ENCODE measurements at places on chromosomes 2 and 18.

- no peak for DNase-seq
Measured at GRCh38 chr2:46490521-46491141, 11.3 kb downstream of the TMEM247 start.

- no peak for DNase-seq
Measured at GRCh38 chr2:125643585-125643984, 1012.4 kb upstream of the GYPC start.

DNA sequence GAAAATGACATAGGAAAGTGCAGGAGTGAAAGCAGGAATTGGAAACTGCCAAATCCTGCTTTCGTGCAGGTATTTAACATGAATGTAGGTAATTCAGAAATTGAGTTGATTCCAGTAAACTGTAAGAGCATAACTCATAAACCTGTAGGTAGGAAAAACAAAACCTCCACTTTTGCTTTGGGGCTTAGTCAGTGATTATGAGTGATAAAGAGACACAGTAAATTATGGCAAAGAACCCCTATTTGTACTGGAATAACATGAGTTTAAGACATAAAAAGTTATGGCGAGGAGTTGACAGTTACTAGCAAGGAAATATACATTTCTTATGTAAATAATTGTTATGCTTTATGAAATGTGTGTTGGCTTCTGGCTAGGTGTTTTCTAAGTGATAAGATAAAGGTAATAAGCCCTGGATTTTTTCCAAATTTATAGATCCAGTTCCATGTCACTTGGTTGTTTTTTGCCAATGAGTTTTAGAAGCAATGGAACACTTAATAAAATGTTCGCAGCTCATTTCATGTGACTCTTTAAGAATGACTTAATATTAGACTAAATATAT, 17.3 kb downstream of the MAP3K20 start:
- no peak for DNase-seq

- no peak for DNase-seq
Measured at GRCh38 chr2:105307146-105307545, 22.4 kb downstream of the TGFBRAP1 start.

GRCh38 chr2:218958276-218958675, 1.2 kb upstream of the CDK5R2 start:
- DNase-seq, result no peak

DNA sequence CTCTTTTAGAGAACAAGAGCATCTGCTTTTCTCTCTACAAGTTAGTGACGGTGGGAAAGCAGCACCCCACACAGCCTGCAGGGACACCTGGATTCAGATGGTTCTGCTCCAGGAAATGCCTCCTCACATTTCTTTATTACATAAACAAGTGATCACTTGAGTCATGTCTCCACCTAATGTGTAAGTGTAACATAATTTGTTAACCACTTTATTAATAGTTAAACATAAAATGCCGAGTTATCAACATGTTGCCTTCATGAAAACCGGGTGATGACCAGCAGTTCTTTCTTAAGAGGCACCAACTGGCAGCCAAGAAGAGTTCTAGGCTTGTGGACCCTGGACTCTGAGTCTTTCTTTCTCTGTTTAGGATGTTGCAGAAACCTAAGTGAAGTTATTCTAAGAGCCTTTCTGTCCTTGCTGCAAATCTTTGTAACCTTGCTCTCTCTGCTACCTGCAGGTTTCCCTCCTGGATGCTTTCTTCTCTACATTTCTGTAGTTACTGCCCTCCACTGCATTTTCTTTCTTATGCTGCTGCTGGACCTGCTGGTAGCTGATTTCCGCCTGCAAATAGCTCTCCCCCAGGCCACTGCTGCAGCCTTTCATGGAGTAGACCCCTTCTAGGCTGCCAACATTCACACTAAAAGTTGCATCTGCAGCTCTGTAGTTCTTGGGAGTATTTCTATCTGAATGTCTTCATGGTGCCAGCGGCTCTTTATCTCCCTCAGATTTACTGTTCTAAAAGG, 24.3 kb downstream of the UPP2 start:
- DNase-seq, result no peak

GRCh38 chr18:46468426-46469180, 188.4 kb downstream of the LOXHD1 start:
- no peak for DNase-seq

DNA sequence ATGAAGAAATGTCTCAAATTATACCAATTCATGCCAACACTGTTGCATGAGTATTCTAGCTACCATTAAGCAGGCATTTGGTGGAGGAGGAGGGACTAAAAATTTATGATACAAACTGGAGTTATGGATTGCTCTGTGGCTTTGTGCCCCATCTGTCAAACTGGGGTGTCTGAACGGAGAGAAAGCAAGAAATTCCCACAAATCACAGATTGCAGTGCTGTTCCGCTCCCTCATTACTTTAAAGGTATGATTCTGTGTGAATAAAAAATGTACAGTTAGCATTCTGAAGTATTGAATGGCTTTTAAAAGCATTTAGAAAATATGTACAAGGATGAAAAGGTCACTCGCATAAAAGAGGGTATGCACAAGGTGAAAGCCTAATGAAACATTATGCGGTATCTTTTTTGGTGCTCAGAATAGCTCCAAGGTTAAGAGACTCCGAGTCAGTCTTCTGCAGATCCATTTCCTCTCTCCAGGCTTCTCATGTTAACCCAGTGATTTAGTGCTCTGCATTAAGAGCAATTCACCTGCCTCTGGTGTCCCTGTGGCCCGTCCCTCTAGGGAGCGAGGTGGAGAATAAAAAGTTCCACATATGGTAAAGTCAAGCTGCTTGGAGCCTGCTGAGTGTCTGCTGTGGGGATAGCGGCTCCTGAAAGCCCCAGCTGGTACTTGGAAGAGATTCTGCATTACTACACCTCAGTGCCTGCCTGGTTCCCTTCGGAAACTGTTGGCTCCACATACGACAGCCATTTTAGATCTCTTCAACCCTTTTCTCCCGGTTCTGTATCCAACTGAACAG, 184.2 kb downstream of the ZNF521 start:
- DNase-seq, result no peak

DNA sequence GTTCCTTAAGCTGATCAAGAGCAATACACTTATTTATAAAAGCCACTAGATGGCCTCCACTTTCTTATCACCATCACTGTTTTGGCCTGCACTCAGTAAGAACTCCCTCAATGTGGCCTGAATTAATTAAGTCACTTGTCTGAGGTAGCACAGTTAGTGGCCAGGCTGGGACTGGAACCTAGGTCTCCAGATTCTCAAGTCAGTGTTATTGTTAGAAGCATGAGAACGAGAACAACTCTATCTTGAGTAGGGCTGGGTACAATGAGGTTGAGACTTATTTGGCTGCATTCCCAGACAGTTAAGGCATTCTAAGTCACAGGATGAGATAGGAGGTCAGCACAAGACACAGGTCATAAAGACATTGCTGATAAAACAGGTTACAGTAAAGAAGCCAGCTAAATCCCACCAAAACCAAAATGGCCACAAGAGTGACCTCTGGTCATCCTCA, 115.8 kb downstream of the SS18 start:
- no peak for DNase-seq

GRCh38 chr2:152278526-152278925, 56.4 kb upstream of the FMNL2 start:
- DNase-seq, result no peak

DNA sequence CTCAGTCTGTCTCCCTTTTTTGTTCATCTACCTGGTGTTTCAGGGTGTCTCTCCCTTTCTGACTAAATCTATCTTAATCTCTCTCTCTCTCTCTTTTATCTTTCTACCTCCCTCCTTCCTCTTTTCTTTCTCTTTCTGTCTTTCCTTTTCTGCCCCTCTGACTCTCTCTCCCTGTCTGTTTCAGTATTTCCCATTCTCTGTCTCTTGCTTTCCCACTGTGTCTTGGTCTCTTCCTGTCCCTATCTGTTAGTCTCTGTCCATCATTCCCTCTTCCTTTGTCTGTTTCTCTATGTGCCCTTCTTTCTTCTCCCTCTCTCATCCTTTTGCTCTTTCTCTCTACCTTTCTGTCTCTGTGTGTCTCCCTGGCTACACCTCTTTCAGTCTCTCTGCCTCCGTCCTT, 56.7 kb downstream of the R3HDM1 start:
- DNase-seq, result no peak

GRCh38 chr18:45684341-45685115, 39.5 kb upstream of the SLC14A1 start:
- no peak for DNase-seq

DNA sequence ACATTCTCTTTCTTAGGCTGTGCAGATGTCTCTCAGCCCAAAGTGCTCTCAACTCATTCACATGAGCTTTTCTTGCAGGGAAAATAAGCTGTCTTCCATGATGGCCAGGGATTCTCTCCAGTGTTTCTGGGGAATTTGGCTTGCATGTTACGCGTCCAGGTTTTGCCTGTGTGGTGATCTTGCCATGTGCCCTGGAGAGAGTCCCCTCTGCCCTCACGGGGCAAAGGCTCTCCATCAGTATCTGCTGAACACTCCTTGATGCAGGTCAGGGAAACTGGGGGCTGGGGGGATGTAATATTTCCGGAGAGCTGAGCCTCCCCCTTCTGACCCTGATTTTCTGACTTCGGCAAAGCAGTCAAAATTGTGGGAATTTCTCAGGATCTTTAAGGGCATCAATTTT, 87.6 kb downstream of the ACKR3 start:
- no peak for DNase-seq

- DNase-seq, result peak; percentile 41
Measured at GRCh38 chr2:181458871-181459270, 1.7 kb downstream of the ITGA4 start.

- DNase-seq, result no peak
Measured at GRCh38 chr18:21998486-21998885, 170.9 kb upstream of the GATA6 start.

DNA sequence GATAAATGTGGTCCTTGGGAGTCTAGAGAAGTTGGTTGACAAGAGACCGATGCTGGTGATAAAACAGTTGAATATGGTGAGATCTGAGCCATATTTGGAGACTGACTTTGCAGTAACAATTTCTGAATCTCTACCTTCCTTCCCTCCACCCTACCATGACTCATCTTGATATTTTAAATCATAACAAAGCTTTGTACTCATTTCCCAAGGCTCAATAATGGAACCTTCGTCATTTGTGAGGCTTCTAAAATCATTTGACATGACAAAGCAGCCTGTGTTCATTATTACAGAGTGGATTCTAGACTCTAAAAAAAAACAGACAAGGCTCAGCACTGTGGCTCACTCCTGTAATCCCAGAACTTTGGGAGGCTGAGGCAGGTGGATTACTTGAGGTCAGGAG, 38.5 kb upstream of the PDCL3 start:
- DNase-seq, result no peak

DNA sequence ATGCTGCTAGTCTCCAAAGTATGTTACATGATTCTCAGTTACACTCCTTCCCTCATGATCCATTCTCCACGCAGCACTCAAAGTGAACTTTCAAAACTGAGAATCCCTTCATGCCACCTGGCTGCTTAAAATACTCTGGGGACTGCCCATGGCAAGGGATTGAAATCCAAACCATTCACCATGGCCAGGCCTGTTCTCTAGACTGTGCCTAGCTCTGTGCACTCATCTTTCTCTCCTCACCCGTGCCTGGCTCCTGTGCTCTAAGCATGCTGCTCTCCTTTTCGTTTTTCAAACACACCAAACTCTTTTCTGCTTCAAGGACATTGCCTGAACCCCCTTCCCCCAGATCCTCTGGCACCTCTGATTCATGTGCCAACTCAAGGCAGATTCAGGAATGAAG, 80.9 kb downstream of the FASTKD2 start:
- no peak for DNase-seq
